ENCODE measurements at places on chromosomes 2 and 18. TPM values are rescaled to one million over a fixed set of nuclear protein-coding genes. Genes with fewer than 3 reads are reported as not detected.

GRCh38 chr18:49901862-49902340 is 88.6 kb upstream of the ACAA2 start:
- DNase-seq = no peak

TPO gene
- total RNA-seq = not detected

DNA sequence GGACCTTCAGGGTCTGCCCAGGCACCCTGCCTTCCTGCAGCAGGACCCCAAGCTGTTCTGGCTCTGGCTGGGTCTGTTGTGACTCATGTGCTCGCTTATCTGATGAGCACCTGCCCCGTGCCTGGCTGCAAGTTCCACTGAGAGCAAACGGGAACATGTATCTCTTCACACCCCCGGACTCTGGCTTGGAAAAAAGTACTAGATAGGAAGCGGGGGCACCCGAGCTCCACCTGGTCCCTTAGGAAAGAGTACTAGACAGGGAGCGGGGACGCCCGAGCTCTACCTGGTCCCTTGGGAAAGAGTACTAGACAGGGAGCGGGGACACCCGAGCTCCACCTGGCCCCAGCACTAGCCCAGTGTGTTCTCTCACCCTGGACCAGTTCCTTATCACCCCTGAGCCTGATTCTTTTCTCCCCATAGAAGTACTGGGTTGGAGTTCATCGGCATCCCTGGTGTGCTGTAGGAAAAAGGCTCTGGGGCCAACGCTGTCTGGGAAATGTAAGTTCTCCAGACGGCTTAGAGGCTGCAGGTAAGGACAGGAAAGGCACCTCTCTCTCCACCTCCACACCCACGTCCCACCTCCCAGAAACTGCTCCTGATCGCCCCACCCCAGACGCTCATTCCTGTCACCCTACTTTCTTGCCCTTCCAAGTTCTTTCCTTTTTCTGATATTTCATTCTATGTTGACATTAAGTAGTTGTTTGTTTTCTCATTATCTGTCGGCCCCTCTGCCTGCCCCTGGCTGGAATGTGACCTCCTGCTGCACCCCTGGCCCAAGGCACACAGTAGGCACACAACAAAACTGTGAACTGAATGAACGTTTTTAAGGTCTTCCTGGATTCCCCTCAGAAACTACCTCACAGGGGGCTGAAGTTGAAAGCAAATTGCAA is 40.2 kb downstream of the HDAC4 start:
- DNase-seq = no peak

DNA sequence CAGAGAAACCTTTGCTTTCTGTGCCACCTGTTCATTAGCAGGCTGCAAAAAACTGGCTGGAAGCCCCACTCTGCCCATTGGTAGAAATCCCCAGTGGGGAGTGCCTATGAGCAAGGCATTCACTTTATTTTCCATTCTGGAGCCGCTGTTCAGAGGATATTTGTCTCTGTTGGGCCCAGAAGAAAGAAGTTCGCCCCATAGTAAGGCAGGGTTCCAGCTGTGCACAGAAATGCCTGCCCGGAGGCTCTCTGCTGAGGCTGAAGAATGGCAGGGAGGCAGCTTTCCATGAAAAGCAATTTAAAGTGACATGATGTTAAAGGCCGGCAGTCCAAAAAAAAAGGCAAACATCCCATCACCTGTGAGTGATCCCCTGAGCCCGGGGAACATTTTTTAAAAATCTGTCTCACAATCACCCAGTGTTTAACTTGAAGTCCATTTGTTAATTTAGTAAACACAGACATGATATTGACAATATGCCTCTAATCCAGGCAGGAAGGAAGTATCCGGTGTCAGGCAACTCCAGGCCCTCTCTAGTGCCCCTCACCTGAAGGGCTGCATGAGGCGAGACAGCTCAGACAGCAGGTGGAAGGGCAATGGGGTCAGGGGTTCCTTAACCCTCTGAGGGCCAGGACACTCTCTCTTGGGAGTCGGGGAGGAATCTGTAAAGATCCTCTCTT is 265.1 kb upstream of the SIX2 start:
- DNase-seq = no peak

RAB17 gene
- 0.28 TPM for total RNA-seq

CPLX4 gene
- total RNA-seq = not detected

GRCh38 chr2:170361090-170361936 is 183.4 kb downstream of the MYO3B start:
- DNase-seq = peak; percentile 47

MGAT4A gene
- total RNA-seq = not detected

IL36B gene
- not detected for total RNA-seq

Measured in SJSA1 (cell line).